Large intestine (tissue), 12 donors: ENCODE measurements at places on chromosomes 1 and 21. TPM values are rescaled to one million over a fixed set of nuclear protein-coding genes. Genes with fewer than 3 reads are reported as not detected.

Gene ACOT11
- 33.3 TPM for polyA plus RNA-seq

Gene FCRL5
- polyA plus RNA-seq, result 0.09 TPM

GRCh38 chr21:37041706-37042271, 31.1 kb downstream of the PIGP start:
- no peak for DNase-seq

GRCh38 chr1:43659212-43660166, 9.5 kb downstream of the KDM4A start:
- peak; percentile 29 for DNase-seq

- no peak for DNase-seq
Observed at GRCh38 chr1:91011726-91012125, 10.1 kb downstream of the ZNF644 start.

DNA sequence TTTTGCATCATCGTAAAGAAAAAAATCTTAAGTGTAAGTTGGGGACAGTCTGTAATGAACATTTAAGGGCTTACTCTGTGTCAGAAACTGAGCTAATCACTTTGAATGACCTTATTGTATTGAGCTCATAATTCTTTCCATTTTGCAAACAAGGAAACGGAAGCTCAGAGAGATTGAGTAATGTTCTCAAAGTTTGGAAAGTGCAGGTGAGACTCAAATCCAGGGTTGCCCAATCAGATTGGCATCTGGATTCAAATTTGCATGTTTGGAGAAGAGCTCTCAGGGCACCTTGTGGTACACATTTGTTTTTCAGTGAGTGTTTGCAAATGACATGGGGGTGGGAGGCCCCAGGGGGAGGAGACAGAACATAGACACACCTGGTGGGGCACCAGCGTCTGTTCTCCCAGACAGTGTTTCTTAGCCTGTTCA, 8.0 kb downstream of the ALPL start:
- DNase-seq, result no peak

- no peak for DNase-seq
Observed at GRCh38 chr1:17950728-17951127, 156.9 kb upstream of the IGSF21 start.

Gene SMPDL3B
- 17.0 TPM for polyA plus RNA-seq

Gene RGSL1
- polyA plus RNA-seq, result not detected

DNA sequence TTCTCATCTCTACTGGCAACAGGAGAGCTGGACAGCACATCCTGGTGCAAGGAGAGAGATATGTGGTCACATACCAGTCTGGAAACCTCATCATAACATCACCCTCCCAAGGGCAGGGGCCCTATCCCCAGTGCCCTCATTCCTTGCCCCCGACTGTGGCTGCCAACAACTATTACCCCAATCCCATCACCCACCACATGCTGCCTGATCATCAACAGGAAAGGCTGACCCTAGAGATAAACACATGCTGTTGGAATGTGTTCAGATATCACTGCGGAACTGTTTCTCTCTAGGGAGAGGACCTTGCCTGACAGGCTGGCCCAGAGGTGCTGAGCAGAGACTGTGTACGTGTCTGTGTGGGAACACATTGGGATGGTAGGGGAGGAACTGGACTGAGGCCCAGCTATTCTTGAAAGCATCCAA, 4.5 kb upstream of the INKA2 start:
- DNase-seq, result no peak

DNA sequence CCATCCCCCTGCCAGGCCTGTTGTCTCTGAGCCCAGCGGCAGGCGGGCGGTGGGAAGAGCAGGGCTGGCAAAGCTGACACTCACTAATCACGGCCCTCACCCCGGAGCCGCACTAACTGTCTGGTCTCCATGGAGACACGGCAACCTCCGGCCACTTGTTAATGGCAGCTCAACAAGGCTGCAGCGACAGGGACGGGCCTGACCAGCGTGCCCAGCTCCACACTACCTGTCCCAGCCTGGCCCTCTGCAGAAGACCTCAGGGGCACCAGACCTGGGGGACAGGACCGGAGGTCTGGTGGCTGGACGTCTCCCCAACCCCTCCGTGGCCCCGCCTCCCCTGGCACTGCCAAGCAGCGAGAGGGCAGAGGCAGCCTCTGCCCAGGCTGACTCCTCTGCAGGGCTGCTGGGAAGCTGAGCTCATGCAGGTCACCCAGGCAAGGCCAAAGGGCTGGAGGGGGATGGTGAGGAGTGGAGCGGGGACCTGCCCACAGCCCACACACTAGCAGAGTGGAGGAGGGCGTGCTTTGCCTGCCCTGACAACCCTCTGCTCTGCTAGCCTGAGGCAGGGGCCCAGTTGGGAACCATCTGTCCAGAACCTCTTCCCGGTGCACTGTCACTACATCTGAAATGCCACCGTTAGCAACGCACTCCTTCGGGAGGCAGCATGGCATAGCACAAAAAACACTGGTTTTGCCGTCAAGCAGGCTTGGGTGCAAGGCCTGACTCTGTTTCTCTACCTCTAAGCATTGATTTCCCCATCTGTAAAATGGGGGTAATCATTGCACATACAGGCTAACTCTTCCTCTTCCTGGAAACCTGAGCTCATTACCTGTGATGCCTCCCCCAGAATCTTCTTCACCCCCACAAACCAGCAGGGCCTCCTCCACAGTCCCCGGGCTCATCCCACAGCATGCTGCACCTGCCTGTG, 29.6 kb upstream of the WASF2 start:
- peak; percentile 72 for DNase-seq

DNA sequence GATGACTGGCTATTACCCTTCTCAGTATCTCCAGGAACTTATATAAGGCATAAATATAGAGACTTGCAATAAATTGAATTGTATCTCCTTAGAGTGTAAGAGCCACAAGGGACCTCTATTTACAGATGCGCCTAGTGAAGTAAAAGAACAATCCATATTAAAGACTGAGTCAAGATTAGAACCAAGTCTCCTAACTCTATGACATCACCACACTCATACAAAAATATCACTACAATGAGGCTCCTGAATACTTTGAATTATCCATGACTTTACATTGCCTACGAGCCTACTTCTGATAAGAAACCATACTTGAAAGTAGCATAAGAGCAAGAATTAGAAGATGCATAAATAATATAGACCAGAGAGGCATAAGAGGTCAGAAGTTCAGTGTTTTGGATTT, 18.8 kb downstream of the DPYD start:
- no peak for DNase-seq

- DNase-seq, result no peak
Observed at GRCh38 chr1:162250004-162250730, 126.5 kb downstream of the SPATA46 start.

GRCh38 chr1:243473227-243474135, 217.6 kb downstream of the SDCCAG8 start:
- no peak for DNase-seq

DNA sequence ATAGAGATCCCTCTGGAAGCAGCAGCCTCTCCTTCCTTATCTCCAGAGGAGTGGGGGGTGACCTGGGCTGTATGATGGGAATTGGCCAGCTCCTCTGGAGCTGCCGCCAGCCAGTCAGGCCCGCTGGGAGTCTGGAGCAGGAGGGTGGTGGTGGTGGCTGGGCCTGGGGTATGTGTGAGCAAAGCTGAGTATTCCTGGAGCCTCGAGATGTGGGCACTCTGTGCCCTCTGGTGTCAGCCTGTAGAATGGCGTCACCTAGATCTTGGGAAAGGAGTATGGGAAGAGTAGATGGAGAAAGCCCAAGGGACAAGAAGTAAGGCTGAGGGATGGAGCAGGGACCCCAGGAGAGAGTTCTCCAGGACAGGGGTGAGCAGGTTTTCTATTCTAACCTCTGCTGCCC, 16.0 kb downstream of the VANGL2 start:
- peak; percentile 31 for DNase-seq

DNA sequence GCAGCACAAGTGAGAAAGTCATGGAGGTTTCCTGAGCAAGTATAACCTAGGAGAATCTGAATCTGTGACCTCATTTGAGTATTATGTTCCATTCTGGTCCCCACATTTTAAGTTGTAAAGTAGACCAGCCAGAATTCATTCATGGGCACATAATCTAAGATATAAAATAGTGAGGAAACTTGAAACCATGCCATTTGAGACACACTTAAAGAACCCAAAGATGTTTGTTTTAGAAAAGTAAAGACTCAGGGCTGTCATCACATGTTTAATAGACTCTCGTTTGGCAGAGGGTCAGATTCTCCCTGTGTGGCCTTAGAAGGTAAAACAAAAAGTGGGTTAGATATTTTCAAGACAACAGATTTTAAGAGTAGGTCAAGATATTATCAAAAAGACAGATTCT, 6.4 kb downstream of the SZT2 start:
- no peak for DNase-seq

Gene PDXK
- 86.5 TPM for polyA plus RNA-seq

DNA sequence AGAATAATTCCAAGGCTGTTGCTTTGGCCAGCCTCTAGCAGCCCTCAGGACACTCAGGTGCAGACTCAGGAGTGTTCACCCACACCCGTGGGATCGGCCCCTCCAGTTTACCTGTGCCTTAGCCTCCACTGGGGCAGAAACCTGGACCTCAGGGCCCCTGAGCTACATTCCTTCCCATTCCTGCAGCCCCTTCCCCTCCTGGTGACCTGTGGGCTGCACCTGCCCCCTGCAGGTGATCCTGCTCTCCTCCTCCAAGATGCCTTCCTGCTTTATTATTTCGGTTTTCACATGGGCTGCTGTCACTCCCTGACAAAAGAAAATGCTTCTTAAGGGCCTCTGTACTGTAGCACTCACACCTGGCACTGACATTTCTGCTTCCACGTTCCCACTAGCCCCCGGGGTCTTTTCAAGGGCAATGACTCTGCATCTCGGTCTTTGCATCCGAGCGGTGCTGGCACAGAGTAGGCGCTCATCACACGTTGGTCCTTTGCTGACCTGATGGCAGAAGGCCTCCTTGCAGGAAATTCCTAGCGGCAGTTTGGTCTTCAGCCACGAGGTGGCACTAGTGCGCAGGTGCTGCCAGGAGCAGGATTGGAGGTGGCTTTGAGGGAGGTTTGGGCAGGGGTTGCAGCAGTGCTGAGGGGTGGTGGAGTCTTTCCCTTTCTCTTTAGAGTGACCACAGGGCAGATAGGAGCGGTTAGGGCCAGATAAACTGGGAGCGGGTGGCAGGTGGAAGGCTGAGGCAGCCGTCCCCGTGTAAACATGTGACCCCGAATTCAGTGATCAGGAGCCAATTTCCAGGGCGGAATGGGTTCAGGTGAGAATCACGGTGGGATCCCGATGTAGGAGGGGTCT, 25.3 kb upstream of the ETV3 start:
- DNase-seq, result peak; percentile 44

- DNase-seq, result no peak
Observed at GRCh38 chr1:235749755-235750300, 100.2 kb upstream of the GNG4 start.

Gene ESPN
- polyA plus RNA-seq, result 256 TPM

DNA sequence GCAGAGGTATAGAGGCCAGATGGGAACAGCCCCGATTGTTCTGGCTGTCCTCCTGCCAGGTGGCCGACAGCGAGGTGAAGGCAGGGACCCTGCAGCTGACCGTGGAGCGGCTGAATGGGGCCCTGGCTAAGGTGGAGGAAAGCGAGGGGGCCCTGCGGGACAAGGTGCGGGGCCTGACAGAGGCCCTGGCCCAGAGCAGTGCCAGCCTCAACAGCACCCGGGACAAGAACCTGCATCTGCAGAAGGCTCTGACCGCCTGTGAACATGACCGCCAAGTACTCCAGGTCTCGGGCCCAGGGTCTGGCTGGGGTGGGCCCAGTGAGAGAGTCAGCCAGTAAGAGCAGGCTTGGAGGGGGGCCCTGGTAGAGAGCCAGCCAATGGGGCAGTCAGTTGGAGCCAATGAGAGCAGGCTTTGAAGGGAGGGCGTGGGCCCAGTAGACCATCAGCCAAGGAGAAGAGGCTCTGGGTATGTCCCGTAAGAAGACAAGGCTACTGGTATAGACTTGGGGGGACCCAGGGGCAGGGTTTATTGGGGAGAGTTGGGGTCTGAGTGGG, 11.3 kb downstream of the MFAP2 start:
- no peak for DNase-seq
